ENCODE measurements at places on chromosomes 13 and 19. TPM values are rescaled to one million over a fixed set of nuclear protein-coding genes. Genes with fewer than 3 reads are reported as not detected.

The RFPL4AL1 gene
- not detected for total RNA-seq

The RXFP2 gene
- total RNA-seq, result not detected

The LONP1 gene
- total RNA-seq, result 359 TPM

The VSIG10L gene
- total RNA-seq, result 6.4 TPM

The ACP7 gene
- total RNA-seq, result 0.08 TPM

The FUT3 gene
- 0.32 TPM for total RNA-seq

The SERP2 gene
- total RNA-seq, result 0.43 TPM

The S1PR4 gene
- total RNA-seq, result 62.1 TPM

All from activated naive CD4-positive, alpha-beta T cell treated with anti-CD3 and anti-CD28 coated beads, Interleukin-2, amount 50 U/mL, for 72 hours (primary cell).